ENCODE measurements at places on chromosomes 5 and 9. TPM values are rescaled to one million over a fixed set of nuclear protein-coding genes. Genes with fewer than 3 reads are reported as not detected.

The QRFP gene
- total RNA-seq, result not detected

- no peaks in the 10 kb centered on the region for H3K4me1 ChIP-seq
- no peaks in the 10 kb centered on the region for H3K36me3 ChIP-seq
- H3K27ac ChIP-seq, result no peak overlapping the region
- H3K27me3 ChIP-seq, result no peaks in the 10 kb centered on the region
Measured at GRCh38 chr5:38720554-38721361, 125.1 kb upstream of the OSMR start.

- no peaks in the 10 kb centered on the region for H3K27me3 ChIP-seq
- H3K27ac ChIP-seq, result no peak overlapping the region
- H3K4me1 ChIP-seq, result no peaks in the 10 kb centered on the region
- H3K36me3 ChIP-seq, result no peaks in the 10 kb centered on the region
Measured at GRCh38 chr5:65834306-65834705, 92.1 kb upstream of the ERBIN start.

- peaks cover 28% of the 10 kb centered on the region for H3K36me3 ChIP-seq
- H3K4me1 ChIP-seq, result peaks cover 52% of the 10 kb centered on the region
- H3K4me3 ChIP-seq, result peak overlapping the region; percentile 42
- H3K27me3 ChIP-seq, result no peaks in the 10 kb centered on the region
- peak overlapping the region; percentile 32 for H3K27ac ChIP-seq
- peak; percentile 60 for DNase-seq
Measured at GRCh38 chr9:131500377-131500776, 2.3 kb upstream of the POMT1 start.

- H3K36me3 ChIP-seq, result no peaks in the 10 kb centered on the region
- H3K27ac ChIP-seq, result no peak overlapping the region
- no peaks in the 10 kb centered on the region for H3K27me3 ChIP-seq
- DNase-seq, result no peak
Measured at GRCh38 chr9:68669218-68669617, 35.8 kb upstream of the PIP5K1B start.

GRCh38 chr5:130402906-130403305 lies 498.6 kb downstream of the CHSY3 start:
- H3K4me1 ChIP-seq, result no peaks in the 10 kb centered on the region
- no peak for DNase-seq

DNA sequence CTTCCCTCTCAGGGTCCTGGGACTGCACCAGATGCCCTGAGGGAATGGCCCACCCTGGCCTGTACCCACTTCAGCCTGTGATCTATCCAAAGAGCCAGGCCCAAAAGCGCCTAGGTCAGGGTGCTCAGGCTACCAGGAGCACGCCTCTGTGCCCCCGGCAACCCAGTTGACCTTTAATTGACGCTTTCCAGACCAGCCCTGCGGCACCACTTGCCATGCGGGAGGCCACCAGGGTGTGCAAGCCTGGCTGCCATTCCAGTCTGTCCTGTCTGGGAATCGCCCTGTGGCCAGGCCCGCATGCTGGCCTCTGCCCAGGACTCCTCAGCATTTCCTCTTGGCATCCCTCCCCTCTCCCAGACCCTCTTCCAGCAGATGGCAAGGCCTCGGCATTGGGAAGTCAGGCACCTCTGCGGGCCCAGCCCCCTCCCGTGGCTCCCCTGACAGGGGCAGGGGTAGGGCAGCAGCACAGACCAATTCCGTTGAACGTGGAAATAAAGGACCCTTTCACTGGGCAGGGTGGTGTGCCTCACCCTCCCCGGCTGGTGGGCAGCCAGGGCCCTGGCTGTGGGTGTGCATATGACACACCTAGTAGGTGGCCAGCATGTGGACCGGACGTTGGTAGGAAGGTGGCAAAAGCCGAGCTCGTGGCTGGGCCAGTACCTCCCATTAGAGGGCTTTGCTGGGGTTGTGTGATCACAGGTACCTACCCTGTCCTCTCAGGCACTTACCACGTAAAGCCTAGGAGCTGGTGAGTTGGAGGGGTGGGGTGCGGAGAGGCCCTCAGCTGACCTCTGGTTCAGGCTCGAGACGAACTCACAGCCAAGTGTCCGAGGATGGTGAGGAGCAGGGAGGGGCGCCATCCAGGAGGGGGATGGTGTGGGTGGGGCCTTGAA lies 3.5 kb upstream of the AIF1L start:
- no peak overlapping the region for H3K4me3 ChIP-seq
- H3K36me3 ChIP-seq, result no peaks in the 10 kb centered on the region
- no peak overlapping the region for H3K27ac ChIP-seq

DNA sequence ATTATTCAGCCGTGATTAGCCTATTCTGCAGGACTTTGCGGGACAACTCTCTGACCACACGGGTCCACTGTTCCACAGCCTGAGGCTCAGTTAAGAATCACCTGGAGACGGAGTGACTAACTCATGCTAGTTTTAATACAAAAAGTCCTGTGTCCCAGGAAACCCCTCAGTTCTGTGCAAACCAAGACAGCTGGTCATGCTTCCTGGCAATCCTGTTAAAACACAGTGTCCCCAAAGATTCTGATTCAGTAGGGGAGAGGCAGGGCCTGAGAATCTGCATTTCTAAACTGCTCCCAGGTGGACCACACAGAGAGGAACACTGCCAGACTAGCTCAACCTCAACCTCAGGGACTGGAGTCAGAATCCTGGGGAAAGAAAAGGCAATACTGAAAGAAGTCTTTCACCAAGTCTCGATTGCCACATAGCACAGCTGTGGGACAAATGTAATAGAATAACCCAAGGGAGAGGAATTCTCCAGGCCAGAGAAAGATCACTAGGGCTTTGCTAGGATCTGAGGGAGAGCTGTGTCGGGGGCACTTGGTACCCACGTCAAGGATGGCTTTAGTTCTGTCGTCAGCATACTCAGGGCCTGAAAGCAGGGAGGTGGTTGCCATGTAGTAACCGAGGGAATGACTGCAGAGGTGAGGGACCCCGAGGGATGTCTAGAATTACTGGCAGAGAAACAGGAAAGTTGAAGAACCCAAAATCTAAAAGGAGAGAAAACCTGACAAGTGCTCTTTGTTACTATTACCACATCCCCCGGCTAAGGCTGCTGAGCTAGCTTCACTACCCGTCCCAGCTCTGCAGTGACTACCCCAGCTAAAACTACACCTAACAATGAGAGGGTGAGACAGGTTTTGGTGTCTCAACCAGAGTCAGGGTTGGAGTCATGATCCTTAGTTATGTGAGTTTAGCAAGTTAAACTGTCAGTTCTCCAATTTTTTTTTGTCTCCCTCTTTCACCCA lies 8.6 kb downstream of the SUSD1 start:
- no peak overlapping the region for H3K27ac ChIP-seq
- no peaks in the 10 kb centered on the region for H3K36me3 ChIP-seq
- no peak for DNase-seq
- H3K4me1 ChIP-seq, result peaks cover 17% of the 10 kb centered on the region
